ENCODE measurements at places on chromosomes 5 and 9.

- DNase-seq = no peak
Measured at GRCh38 chr5:77844623-77845323, 68.6 kb upstream of the TBCA start.

DNA sequence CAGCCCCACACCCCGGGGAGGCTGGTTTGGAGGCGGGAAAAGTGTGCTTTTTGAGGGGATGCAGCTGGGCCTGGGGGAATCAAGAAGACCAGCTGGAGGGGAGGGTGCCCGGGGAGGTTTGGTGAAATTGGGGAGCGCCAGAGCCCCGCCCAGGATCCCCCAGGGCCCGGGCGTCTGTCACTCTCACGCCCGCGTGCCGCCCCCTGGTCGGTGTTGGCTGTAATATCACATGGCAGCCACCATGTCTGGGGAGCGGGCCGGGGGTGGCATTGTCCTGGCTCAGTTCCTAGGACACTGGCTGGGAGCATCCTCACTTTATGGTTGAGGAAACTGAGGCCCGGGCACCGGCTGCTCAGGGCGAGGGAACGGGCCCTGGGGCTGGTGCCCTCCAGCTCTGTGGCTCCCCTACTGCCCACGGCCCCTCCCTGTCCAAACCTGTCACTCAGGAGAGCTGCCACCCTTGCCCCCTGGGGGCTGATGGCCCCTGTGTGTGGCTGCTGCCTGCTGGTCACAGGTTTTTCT, 27.5 kb downstream of the ASS1 start:
- no peak for DNase-seq

GRCh38 chr5:119706049-119706448, 76.7 kb downstream of the FAM170A start:
- no peak for DNase-seq

DNA sequence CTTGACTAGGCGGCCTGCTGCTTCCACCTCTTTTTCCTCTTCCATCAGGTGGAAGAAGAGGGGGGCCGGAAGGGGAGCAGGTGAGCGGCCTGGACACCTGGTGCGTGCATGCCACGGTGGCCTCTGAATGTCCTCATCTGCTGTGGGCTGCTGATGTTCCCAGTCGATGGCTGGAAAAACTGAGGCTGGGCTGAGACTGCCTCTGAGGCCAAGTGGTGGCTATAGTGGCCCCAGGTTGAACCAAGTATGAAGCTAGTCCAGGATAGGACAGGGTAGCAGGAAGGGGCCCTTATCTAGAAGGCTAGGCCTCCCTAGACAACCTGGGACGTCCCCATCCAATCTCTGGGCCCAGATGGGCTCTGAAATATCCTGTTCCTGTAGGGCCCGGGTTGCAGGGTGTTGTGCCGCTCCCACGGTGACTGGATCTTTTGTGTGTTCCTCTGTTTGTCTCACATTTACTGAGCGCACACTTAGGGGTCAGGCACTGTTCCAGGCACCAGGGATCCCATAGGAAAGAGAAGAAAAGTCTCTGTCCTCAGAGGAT, 753 bp upstream of the NR5A1 start:
- DNase-seq = no peak
